ENCODE measurements at places on chromosomes 2 and 18.

DNA sequence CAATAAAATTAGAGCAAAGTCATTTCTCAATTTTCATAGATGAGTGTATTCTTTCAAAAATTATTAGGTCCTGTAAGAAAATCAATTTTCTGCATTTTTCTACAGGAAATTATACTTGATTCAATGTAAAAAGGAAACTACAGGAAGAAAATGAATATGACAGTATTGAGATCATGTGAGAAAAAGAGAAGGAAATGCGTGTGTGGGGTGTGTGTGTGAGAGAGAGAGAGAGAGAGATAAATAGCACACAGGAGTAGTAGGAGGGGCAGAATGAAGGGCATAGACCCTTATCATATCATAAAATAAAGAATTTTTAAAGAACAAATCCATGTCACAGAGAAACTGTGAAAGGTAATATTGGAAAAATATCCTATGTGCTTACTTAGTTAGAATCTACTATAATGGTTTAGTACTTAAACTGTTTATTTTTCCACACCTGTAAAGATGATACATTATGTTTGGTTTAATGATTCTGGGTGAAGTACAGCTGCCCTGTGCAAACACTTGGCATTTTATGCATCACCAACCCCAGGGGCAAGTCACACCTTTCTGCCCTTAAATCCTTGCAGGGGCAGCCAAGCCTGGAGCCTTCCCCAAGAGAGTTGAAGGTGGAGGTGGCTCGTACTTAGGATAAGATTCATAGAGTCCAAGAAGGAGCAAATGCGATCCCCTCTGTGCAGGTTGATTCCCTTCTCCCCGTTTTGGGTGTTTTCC is 276.4 kb downstream of the TGIF1 start:
- no peak for DNase-seq

- no peak for DNase-seq
Measured at GRCh38 chr2:227472265-227473121, 537 bp downstream of the AGFG1 start.

DNA sequence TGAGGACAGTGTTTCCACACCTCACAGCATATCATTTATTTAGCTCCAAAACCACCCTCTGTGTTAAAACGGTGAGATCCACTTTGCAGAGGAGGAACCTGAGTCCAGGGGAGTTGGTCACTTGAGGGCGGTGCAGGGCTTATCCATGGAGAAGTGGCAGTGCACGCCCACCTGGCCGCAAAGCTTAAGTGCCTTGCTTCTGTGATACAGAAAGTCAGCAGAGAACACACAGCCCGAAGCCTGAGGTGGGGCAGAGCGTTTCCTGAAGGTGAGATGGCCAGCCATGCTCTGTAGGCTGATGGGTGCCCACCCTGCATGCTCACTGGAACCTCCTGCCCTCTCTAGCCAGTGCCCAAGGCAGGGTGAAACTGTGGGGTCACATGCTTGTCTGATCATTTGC is 87.3 kb downstream of the SH3RF3 start:
- DNase-seq, result no peak

GRCh38 chr18:429030-429429 is 71.5 kb downstream of the COLEC12 start:
- DNase-seq, result no peak

GRCh38 chr2:120528051-120528692 is 182.2 kb downstream of the INHBB start:
- DNase-seq, result no peak

Measured in stimulated activated CD4-positive, alpha-beta T cell treated with anti-CD3 and anti-CD28 coated beads, Interleukin-1b, Interleukin-23, amount 100 ng/mL, for 1 hour (primary cell).